Activated CD8-positive, alpha-beta memory T cell treated with anti-CD3 and anti-CD28 coated beads for 4 hours (primary cell): ENCODE measurements at places on chromosomes 16 and 17.

DNA sequence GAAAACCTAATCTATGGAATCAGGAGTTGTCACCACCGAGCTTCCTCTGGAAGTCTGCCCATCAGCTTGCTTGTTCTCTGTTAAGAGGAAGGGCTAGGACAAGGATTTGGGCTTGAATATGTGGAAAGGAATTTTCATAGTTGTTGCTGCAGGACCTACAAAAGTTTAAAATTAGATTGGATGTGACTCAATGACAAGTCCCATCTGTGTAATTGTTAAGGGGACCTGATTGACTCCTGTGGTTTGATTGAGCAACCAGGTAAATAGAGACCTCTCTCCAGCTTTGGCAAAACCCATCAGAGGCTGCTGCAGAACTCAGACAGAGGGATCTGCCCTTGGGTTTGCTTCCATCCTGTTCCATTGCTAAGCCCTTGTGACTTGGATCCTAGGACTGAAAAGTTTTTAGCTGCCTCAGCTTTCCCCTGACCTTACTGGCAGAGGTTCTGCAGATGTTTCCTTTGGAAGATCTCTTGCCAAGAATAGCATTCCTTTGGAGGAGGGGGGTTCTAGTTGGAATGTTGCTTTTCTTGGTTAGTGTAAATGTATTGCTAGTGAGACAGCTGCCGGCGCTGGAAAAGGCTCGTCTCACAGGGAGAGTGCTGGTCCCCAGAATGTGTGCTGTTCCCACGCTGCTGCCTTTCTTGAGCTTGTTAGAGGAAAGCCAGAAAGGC is 50.0 kb downstream of the SF3B3 start:
- DNase-seq: no peak

DNA sequence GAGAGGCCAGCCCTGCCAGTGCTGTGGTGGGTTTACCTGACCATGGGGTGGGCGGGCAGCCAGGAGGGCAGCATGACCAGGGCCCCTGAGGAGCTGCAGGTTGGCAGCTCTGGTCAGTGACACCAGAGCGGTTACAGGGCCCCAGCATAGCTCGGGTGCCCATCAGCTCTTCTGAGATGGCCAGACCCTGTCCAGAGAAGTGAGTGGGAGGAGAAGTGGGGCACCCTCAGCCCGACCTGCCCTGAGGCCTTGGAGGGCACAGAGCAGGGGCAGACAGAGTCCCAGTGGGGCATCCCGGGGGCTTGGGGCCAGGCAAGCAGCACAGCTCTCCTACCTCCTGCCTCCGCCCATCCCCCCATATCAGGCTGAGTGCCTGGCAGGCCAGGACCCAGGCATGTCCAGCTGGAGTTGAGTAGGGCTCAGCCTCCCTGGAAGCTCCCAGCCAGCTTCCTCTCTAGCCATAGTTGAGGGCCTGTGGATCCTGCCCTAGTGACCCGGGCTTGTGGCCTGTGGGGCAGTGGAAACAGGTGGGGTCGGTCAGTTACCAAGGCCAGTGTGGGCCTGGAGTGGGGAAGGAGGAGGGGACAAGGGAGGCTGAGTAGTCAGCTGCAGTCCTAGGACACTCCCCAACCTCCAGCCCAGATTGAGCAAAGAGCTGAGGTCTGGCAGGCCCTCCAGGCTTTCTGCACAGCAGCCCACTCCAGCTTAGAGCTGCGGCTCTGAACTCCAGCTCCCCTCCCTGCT is 83.5 kb downstream of the AMFR start:
- no peak for DNase-seq

DNA sequence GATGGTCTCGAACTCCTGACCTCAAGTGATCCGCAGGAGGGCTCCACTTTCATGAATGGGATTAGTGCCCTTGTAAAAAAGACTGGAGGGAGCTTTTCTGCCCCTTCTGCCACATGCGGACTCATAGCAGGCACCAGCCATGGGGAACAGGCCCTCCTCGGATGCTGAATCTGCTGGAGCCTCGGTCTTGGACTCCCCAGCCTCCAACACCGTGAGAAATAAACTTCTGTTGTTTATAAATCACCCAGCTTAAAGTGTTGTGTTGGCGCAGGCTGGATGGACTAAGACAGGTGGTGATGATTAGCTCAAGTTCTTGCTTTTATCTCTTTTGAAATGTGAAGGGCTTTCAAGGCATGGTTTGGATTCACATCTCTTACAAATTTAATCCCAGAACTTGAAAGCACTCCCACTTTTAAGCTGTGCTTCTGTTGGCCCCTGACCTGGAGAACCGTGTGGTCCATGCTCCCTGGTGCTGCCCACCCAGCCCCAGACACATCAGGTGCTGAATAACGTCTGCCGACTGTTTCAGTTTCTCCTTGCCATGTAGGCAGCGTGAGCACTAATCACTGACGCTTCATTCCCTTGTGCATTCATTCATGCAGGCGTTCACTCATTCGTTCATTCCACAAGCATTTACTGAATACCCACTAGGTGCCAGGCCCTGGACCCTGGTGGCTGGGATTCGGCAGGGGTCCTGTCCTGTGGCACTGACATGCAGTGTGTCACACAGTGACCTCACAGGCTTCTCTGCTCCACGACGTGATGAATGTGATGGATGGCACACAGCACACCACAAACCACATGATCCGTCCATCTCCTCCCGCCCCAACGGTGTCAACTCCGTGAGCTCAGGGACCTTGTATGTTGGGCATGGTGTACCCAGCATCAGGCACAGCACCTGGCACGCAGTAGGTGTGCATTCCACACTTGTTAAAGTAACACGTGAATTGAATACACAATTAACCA is 8.9 kb downstream of the CIBAR2 start:
- DNase-seq: no peak

DNA sequence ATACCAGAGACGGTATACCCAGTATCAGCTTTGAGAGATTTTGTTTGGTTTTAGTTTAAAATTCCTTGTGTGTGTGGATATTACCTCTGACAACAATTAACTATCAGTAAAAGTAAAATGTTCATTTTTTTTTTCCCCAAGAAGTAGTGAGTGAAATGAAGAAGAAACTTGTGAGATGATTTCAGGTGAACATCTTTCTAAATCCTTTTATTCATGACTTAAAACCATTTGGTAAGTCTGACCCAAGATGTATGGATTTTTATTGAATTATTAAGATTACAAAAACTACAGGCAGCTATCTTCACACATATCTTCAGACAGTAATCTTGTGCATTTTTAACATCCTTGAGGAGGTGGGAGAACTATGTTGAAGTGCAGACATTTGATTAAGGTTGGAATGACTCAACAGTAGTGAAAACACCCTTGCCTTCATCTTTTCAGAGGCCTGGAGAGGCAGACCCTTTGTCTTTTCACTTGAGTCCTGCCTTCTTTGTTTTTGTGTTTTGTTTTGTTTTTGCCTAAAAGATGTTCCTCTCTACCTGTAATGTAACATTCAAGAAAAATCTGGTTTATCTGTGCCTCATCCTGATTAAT is 240.3 kb upstream of the TBX2 start:
- DNase-seq: no peak
